ENCODE measurements at places on chromosomes 11 and 22.

- no peak for DNase-seq
Observed at GRCh38 chr22:33126881-33127280, 68.7 kb upstream of the SYN3 start.

GRCh38 chr11:19931771-19932369, 219.2 kb downstream of the NAV2 start:
- no peak for DNase-seq

DNA sequence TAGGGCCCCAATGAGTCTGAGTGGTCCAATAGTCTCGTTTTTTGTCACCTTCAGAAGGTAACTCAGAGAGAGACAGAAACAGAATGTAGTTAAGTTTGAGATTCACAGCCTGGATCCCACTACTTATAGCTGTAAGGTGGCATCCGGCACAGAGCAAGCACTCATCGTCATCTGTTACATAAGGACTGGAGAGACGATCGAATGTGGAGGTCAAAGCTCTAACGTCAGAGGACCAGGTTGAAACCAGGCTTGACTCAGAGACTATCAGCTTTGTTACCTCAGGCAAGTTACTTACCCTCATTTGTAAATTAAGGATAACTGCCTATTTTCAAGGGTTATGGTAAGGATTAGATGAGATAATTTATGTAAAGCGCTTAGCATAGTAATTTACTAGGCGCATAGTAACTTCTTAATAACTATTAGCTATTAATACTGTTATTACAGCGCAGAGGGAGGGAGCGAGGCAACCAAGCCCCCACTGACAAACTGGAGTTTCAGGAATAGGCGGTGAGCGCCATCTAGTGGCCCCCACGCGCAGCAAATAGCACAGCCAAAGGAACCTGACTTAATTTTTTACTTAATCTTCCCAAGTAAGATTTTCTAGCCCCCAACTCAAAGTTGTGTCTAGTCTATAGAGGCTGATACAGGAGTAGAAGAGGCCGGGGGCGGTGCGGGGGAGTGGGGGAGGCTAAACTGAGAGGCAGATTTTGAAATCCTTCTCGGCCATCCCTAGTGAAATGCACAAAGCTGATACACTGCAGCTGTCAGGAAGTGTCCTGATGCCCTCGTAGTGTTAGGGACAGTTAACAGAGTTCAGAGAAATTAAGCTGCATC, 29.0 kb upstream of the API5 start:
- no peak for DNase-seq

DNA sequence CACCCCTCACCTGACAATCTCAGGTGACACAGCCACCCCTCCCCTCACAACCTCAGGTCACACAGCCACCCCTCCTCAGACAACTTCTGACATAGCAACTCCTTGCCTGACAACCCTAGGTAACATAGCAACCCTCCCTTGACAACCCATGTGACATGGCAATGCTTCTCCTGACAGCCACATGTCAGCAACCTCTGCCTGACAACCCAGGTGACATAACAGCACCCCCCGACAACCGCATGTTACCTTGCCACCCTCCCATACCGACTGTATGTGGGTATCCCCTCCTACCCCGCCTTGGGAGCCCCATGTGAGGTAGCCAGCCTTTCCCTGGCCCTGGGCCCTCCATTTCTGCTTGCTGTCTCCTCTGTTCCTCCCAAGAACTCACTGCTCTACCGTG, 77.7 kb upstream of the B3GAT1 start:
- DNase-seq = no peak
